ENCODE measurements at places on chromosomes 4 and X.

DNA sequence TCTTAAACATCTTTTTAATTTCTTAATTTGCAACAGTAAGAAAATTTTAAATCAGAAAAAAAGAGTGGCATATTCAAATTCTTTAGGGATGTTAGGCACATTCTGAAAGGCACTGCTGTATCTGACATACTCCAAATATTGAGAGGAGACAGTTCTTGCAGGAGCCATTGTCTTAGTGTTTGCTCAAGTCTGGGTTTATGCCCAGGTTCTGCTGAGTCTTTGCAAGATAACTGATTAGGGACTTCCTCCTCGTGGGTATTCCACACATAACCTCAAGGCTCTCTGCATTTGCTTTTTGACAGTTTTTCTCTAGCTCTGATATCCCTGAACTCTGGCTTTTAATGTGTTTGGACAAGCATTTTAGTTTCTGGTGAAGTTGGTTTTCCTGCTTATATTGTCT is 52.6 kb downstream of the RPS3A start:
- no peak for DNase-seq

DNA sequence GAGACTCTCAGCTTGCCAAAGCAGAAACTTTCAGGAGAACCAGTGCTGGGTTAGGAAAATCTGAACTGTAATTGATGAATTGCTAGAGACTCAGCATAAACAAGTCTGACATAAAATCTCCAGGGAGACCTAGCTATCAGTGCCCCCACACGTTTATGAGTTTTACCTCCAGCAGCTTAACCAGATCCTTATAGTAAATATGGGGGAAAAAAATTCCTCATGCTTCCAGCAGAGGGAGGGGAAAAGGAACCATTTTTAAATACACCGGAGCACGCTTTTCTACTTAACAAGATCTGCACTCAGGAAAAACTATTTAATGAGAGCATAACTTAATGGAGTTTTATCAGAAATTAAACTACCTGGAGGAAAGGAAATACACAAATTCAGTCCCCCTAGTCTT is 1040.7 kb upstream of the INTU start:
- DNase-seq, result no peak

GRCh38 chr4:85151786-85152185 is 185.3 kb upstream of the WDFY3 start:
- DNase-seq, result no peak

DNA sequence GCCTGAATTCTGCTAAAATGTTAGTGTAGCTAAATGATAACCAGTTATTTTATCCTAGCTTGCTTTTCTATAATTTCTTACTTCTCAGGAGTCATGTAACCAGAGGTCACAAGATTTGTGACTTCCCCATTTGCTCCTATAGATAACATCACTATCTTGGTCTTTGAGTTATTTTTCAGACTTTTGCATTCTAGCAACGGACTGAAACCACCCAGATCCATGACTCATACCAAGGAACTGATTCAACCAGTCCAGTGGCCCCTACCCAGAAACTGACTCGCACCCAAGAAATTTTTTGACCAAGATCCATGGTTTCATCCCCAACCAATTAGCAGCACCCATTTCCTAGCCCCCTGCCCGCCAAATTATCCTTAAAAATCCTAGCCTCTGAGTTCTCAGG is 50.0 kb downstream of the IQCM start:
- peak; percentile 28 for DNase-seq

DNA sequence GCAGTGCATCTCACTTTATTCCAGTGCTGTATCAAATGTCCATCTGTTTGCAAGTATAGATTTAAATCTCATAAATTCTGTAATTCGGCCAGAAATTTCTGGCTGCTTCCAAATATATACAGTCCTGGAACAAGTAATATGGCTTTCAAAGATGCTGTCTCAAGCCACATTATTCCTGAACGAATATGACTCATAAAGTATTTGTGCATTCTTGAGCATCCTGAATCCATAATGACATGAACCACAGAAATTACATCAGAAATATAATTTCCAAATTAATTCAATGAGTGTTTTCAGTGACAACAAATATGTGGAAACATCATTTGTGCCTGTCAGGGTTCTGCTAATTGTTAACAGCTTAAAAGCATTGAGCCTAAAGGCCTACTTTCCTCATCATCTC is 140.9 kb upstream of the HPGD start:
- peak; percentile 28 for DNase-seq

GRCh38 chr4:113821856-113822255 is 60.3 kb upstream of the CAMK2D start:
- no peak for DNase-seq
